ENCODE measurements at places on chromosomes 2 and 18.

- no peak for DNase-seq
These were observed 17.3 kb upstream of the PDE1A start for GRCh38 chr2:182444170-182444569.

DNA sequence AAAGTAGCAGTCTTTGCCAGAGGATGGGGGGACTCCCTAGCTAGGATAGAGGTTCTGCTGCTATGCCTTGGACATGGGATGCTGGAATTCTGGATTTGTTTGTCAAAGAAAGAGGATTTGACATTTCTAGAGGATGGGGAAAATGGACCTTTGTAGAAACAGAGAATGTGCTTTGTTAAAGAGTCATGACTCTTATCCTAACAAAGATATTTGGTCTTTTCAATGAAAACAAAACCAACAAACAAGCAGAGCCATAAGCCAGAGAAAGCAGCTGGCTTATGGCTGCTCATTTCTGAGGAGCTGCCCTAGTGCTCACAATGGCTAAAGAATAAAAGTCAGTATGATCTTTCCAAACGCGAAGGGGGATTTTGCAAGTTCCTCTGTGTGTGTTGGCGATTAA, 40.8 kb upstream of the MAPRE2 start:
- no peak for DNase-seq

- no peak for DNase-seq
These were observed 88.3 kb downstream of the DSC3 start for GRCh38 chr18:30954262-30954661.

DNA sequence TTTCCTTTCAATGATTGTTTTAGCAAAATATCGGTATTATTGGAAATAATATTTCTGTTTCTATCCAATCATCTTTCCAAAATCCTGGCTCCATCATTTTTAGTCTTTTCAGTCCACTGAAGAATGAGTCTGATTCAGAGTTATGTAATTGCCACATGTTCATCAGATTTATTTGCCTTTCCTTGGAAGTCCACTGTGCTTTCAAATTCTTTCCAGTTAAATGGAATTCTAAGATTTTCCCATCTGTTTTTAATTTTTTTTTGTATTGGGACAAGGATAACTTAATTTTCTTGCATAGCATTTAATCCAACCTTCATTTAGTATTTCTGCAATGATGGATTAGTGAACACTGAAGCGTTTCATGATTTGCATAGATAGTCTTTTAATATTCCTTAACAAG, 521.5 kb upstream of the NRXN1 start:
- DNase-seq: no peak

DNA sequence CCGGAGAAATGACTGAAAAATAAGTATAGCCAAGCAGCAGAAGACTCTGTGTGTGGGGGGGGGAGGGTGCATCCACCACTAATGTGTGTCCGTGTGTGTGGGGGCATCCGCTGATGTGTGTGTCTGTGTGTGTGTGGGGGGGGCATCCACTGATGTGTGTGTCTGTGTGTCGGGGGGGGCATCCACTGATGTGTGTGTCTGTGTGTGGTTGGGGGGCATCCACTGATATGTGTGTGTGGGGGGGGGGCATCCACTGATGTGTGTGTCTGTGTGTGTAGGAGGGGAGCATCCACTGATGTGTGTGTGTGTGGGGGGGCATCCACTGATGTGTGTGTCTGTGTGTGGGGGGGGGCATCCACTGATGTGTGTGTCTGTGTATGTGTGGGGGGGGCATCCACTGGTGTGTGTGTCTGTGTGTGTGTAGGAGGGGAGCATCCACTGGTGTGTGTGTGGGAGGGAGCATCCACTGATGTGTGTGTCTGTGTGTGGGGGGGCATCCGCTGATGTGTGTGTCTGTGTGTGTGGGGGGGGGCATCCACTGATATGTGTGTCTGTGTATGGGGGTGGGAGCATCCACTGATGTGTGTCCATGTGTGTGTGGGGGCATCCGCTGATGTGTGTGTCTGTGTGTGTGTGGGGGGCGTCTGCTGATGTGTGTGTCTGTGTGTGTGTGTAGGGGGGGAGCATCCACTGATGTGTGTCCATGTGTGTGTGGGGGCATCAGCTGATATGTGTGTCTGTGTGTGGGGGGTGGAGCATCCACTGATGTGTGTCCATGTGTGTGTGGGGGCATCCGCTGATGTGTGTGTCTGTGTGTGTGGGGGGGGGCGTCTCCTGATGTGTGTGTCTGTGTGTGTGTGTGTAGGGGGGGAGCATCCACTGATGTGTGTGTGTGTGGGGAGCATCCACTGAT, 125.0 kb downstream of the NFATC1 start:
- no peak for DNase-seq

Data from NCI-H1092 (cell line).